ENCODE measurements at places on chromosomes 16 and 17. TPM values are rescaled to one million over a fixed set of nuclear protein-coding genes. Genes with fewer than 3 reads are reported as not detected.

KCNH6 gene
- total RNA-seq: not detected

KRT12 gene
- not detected for total RNA-seq

GLP2R gene
- not detected for total RNA-seq

CPHXL2 gene
- total RNA-seq: not detected

FOXF1 gene
- total RNA-seq: 1.1 TPM

CD300LB gene
- total RNA-seq: not detected

SPAG9 gene
- total RNA-seq: 75.0 TPM

LONP2 gene
- total RNA-seq: 35.5 TPM

DNAI2 gene
- not detected for total RNA-seq

GUCY2D gene
- not detected for total RNA-seq

DBNDD1 gene
- 28.2 TPM for total RNA-seq

ABCC11 gene
- total RNA-seq: not detected

ATP2C2 gene
- not detected for total RNA-seq

PPY gene
- total RNA-seq: not detected

GRAPL gene
- 55.1 TPM for total RNA-seq

CCDC200 gene
- total RNA-seq: not detected

EVPLL gene
- not detected for total RNA-seq

NXPH3 gene
- total RNA-seq: 2.0 TPM

CCDC154 gene
- 0.25 TPM for total RNA-seq

KRT28 gene
- not detected for total RNA-seq

CASKIN1 gene
- 0.58 TPM for total RNA-seq

TEX14 gene
- total RNA-seq: not detected

SOX9 gene
- not detected for total RNA-seq

SPATA32 gene
- total RNA-seq: not detected

TCF25 gene
- total RNA-seq: 238 TPM

CES3 gene
- total RNA-seq: not detected

MRC2 gene
- total RNA-seq: 52.9 TPM

SCNN1B gene
- not detected for total RNA-seq

RNF157 gene
- 0.48 TPM for total RNA-seq

ABCA10 gene
- total RNA-seq: 1.7 TPM

Measured in endothelial cell of umbilical vein (primary cell).